ENCODE measurements at places on chromosomes 7 and 10.
A peak's percentile ranks its signal among the peaks of the same experiment; 100 is the strongest.

DNA sequence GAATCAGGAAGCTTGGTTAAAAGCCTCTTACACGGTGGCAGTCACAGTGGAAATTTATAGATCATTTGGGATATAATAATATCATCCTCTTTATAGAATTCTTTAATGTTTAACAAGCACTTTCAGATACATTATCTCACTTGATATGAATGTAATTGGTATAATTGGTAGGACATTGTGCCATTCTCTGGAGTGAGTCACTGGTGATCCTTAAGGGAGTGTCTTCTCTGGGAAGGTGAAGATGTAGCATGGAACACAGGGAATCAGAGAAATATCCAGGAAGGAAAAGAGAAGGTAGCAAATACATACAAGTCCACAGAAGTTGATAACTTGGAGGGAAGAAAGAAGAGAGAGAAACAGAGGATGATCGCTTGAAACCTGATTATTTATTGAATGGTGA lies 9.8 kb downstream of the PTPRZ1 start:
- no peak for DNase-seq

DNA sequence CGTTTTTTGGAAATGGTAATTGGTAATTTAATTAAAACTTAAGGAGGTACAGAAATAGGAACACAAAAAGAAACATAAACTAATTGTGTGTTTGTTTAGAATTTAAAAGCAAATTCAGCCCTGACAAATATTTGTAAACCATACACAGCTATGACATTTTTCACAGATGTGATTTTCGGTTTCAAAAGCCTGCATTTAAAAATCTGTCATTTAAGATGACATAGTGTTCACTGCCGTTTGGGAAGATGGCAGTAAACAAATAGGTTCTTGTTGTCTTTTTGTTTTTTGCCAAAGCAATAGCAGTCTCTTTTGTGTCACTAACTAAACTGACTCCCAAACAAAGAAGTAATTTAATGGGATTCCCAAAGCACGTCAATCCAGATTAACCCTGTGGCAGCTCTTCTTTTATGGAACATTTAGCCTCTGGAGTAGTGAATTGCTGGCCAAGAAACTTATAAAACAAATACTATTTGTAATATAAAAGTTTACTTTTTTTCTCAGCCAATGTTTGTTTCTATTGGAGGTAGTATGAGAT lies 697.6 kb downstream of the PHTF2 start:
- no peak for DNase-seq

- DNase-seq, result no peak
Observed at GRCh38 chr7:117227091-117227490, 95.8 kb downstream of the WNT2 start.

- DNase-seq, result no peak
Observed at GRCh38 chr10:70513848-70514309, 35.3 kb downstream of the PALD1 start.

DNA sequence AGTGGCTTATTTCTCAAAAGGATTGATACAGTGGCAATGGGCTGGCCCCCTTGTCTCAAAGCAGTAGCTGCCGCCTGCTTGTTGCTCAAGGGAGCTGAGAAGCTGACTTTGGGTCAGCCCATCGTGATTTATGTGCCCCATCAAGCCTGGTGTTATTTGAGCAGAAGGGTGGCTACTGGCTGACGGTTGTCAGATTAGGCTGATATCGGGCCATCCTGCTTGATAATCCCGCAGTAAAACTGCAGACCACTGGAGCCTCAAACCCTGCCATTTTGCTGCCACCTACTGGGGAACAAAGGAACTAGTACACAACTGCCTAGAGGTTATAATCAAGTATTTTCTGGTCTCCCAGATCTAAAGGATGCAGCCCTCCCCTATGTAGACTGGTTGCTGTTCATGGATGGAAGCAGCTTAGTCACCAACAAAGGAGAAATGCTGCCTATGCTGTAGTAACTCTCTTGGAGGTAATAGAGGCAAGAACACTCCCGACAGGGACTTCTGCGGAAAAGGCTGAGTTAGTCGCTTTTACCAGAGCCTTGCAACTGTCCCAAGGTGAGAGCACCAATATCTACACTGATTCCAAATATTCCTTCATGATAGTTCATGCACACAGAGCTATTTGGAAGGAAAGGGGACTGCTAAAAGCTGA lies 65.9 kb upstream of the ZNF92 start:
- DNase-seq, result peak; percentile 47

DNA sequence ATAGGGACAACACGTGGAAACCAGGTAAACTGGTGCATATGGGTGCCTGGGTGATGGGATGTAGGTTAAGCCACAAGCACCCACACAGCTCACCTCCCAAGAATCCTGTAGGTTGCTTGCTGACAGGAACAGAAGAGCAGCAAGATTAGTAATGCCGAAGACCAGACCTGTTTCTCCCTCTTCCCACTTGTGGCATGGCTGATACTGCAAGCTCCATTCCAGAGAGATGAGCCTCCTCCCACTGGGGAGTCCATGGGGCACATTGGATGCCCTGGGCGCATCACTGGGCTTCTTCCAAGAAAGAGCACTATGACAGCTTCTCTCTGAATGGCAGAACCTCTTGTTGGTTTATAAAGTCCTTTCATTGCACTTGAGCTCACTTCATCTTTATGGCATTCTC lies 44.4 kb upstream of the LOXL4 start:
- no peak for DNase-seq

GRCh38 chr10:60141896-60142559 lies 235.7 kb upstream of the CCDC6 start:
- DNase-seq, result no peak

GRCh38 chr10:86071758-86072157 lies 294.8 kb downstream of the GRID1 start:
- no peak for DNase-seq

GRCh38 chr7:112571852-112572607 lies 91.2 kb downstream of the LSMEM1 start:
- no peak for DNase-seq

DNA sequence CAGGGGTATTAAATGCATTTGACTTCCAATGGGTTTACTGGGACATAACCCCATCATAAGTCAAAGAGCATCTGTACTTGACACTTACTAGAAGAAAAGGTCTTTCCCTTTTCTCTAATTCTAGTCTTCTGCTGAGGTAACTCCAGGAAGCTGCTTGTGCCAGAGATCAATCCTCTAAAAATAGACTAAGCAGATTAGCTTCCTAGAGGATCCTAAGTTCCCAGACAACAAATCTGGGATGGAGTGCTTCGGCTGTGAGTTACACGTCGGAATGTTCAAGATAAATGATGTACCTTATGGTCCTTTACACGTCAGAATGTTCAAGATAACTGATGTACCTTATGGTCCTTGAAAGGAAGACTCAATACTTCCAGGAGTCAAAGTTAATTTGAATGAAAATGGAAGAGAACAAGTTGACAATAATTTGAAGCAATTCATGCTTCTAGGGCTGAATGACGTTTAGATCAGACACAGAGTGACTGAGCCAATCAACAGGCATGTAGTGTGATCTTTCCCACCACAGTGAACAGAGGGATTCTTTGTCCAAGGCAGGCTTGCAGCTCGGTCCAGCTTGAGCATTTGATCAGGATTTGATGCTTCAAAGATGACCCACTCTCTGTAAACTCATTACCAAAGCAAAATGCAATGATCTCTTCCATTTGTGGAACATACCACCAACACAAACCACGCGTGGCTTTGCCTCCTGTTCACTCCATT lies 63.8 kb downstream of the SLC37A3 start:
- DNase-seq, result no peak

DNA sequence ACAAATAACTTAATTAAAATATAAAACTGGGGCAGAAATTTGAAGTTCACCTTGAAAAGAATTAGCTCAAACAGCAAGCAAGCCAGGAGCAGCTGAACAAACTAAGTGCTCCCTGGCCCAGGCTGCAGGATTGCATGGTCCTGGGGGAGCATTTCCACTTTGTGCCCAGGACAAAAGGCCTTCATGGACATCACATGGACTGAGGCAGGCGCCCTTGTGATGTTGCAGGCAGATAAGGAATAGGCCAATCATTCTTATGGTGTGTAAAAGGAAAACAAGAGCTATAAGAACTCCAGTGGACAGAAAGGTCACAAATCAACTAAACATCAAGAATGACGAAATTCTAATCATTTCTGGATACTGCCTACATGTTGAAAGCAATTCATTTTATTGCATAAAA lies 17.5 kb upstream of the TECTB start:
- no peak for DNase-seq

- no peak for DNase-seq
Observed at GRCh38 chr7:46763344-46763743, 818.6 kb downstream of the TNS3 start.

Measured in HTR-8/SVneo (cell line).